ENCODE measurements at places on chromosomes 7 and 10. TPM values are rescaled to one million over a fixed set of nuclear protein-coding genes. Genes with fewer than 3 reads are reported as not detected.
A peak's percentile ranks its signal among the peaks of the same experiment; 100 is the strongest.

DNA sequence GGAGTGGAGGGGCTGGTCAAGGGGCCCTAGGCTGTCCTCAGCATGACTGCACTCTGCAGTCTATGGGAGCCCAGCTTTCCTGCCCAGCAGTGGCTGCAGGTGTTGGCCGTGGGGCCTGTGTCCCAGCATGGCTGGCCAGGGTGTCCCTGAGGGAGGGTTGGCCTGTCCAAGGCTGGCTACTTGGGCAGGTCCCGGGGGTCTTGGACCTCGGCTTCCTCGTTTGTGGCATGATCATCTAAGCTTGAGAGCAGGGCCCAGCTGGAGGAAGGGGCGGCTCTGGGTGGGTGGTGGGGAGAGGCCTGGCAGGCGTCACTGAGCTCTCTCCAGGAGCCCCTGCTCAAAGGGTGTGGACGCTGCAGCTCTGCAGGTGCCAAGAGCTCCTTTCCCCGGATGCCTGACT is 43.7 kb upstream of the CFAP46 start:
- DNase-seq: no peak

DNA sequence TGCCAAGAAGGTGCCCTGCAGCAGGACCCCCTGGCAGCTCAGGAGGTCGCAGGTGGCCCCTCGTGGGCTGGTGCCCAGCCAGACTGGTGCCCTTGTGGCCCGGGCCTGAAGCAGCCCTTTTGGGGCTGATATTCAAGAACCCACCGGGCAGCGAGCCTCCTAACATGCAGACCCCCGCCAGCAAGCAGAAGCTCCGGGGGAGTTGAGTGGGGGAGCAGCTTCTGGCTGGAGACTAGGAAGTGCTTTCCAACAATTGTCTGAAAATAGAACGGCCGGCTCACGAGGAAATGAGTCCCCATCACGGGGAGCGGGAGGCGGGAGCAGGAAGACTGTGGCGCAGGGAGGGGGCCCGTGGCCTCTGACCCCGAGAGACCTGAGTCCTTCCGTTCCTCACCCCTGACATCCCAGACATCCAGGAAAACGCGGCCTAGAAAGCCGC is 9.5 kb upstream of the INTS1 start:
- DNase-seq: no peak

- DNase-seq: no peak
Observed at GRCh38 chr7:34162677-34163076, 257.3 kb downstream of the BMPER start.

GRCh38 chr10:77002872-77003271 is 634.7 kb downstream of the KCNMA1 start:
- no peak for DNase-seq

- DNase-seq: no peak
Observed at GRCh38 chr7:158957510-158957906, 101.2 kb downstream of the DYNC2I1 start.

- DNase-seq: no peak
Observed at GRCh38 chr10:60282771-60283353, 106.8 kb downstream of the ANK3 start.

GRCh38 chr7:107113866-107114265 is 54.9 kb upstream of the HBP1 start:
- DNase-seq: no peak

GRCh38 chr7:158310924-158311666 is 276.5 kb downstream of the PTPRN2 start:
- DNase-seq: no peak

GRCh38 chr10:48765039-48765438 is 80.4 kb downstream of the WDFY4 start:
- DNase-seq: peak; percentile 13

DNA sequence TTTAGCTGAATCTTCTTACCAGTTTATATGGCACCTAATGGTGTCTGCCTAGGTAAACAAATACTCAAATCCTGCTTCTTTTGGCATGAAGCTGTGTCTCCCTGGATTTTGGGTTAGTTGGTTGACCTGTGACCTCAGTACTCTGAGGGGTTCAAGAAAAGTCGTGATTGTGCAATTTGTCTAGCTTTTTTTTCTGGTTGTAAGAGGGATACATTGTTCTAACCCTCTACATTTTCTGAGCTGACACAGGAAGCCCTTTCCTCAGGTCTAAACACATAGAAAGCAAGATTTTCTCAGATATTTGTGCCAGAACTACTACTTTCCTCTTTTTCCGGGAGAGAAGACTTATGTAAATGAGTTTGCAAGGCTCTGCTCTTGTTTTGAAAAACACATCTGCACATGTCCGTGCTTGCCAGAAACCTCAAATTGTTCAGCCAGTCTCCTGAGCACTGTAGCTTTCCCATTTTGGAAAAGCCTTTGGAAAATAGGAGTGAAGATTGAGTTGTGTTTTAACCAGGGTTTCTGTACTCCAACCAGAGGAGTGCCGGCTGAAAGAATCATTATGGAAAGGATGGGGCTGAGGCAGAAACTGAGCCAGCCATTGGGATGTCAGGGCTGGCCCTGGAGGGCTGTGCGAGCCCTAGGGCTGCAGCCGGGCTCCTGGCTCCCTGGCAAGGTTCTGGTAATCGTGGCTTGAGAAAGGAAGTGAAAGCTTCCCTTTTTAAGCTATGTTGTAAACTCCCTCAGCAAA is 31.3 kb upstream of the CXCL12 start:
- DNase-seq: no peak

DNA sequence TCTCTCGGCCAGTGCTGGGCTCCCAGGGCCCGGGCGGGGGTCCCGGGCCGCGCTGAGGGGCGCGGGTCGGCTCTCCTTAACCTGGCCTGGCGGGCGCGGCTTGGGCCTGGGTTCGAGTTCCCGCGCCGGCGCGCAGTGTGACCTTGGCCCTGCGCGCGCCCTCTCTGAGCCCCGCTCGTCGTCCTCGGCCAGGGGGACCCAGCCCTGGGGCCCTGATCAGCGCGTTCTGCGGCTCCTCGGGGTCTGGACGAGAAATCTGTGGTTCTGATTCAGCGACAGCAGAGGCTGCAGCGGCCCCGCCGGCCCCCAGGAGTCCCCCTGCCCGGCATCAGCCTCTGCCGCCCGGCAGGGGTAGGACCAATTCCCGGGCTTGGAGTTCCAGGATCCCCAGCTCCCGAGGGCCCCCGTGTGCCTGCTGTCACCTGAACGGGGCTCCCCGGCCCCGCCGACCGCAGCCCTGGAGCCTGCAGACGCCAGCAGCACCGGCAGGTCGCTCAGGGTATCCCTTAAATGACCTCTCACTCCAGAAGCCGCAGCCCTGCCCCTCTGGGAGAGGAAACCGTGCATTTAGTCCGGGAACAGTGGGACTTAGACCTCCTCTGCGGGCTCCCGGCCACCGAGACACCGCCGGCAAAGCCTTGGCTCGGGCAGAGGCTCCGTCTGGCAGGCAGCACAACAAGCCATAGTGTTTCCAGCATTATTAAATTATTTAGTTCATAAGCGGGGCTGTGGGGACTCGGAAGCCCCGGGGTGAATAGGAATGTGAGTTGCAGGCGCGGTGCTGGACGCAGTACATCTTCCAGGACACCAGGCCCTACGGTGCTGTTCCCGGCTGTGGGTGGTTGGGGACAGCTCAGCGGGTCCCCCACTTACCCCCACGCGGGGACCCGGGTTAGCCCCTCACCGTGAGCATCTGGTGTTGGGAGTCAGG is 572 bp downstream of the CHST12 start:
- peak; percentile 80 for DNase-seq

Gene TAC1
- total RNA-seq: not detected

Gene TMEM130
- total RNA-seq: 0.35 TPM

Gene AKR1D1
- total RNA-seq: not detected
